ENCODE measurements at places on chromosomes 16 and 17. TPM values are rescaled to one million over a fixed set of nuclear protein-coding genes. Genes with fewer than 3 reads are reported as not detected.

- H3K27me3 ChIP-seq, result peaks cover 8% of the 10 kb centered on the region
- H3K4me1 ChIP-seq, result no peaks in the 10 kb centered on the region
These were observed 9.3 kb downstream of the CTRB2 start for GRCh38 chr16:75197522-75198134.

DNA sequence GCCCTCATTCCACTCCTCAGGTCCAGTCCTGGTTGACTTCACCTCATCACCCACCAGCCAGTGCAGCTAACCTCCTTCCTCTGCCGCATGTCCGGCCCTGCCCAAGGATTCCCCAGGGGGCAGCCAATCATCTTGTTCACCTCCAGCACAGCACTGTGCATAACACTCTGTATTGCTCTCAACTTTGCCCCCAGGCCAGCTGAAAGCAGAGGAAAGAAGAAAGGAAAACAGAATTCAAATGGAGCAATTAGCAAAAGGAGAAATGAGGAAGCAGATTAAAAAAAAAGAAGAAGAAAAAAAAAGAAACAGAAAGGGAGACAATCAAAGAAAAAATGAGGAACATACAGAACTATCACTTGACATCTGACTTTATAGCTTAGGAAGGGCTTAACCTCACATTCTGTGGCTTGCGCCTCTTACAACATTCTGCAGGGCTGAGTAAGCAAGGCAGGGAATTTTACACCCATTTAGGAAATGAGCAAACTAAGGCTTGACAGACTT, 26.1 kb downstream of the GAS7 start:
- H3K4me1 ChIP-seq, result peaks cover 20% of the 10 kb centered on the region
- no peaks in the 10 kb centered on the region for H3K36me3 ChIP-seq
- peak overlapping the region; percentile 61 for H3K27ac ChIP-seq
- no peaks in the 10 kb centered on the region for H3K27me3 ChIP-seq
- H3K4me3 ChIP-seq, result no peak overlapping the region
- DNase-seq, result no peak

- H3K4me1 ChIP-seq, result peaks cover 12% of the 10 kb centered on the region
- no peak overlapping the region for H3K27ac ChIP-seq
- DNase-seq, result no peak
- H3K27me3 ChIP-seq, result no peaks in the 10 kb centered on the region
- H3K36me3 ChIP-seq, result no peaks in the 10 kb centered on the region
- no peak overlapping the region for H3K4me3 ChIP-seq
These were observed 123.6 kb downstream of the MRTFB start for GRCh38 chr16:14194721-14195120.

GRCh38 chr16:25089351-25089750, 22.2 kb upstream of the LCMT1 start:
- H3K4me1 ChIP-seq, result no peaks in the 10 kb centered on the region
- no peak for DNase-seq
- no peak overlapping the region for H3K4me3 ChIP-seq
- H3K36me3 ChIP-seq, result no peaks in the 10 kb centered on the region
- no peaks in the 10 kb centered on the region for H3K27me3 ChIP-seq

GRCh38 chr16:67539271-67539670, 10.6 kb downstream of the RIPOR1 start:
- DNase-seq, result no peak
- peaks cover 49% of the 10 kb centered on the region for H3K36me3 ChIP-seq
- H3K4me3 ChIP-seq, result no peak overlapping the region
- H3K27ac ChIP-seq, result no peak overlapping the region
- H3K4me1 ChIP-seq, result peaks cover 12% of the 10 kb centered on the region

The CSH1 gene
- polyA plus RNA-seq, result not detected

DNA sequence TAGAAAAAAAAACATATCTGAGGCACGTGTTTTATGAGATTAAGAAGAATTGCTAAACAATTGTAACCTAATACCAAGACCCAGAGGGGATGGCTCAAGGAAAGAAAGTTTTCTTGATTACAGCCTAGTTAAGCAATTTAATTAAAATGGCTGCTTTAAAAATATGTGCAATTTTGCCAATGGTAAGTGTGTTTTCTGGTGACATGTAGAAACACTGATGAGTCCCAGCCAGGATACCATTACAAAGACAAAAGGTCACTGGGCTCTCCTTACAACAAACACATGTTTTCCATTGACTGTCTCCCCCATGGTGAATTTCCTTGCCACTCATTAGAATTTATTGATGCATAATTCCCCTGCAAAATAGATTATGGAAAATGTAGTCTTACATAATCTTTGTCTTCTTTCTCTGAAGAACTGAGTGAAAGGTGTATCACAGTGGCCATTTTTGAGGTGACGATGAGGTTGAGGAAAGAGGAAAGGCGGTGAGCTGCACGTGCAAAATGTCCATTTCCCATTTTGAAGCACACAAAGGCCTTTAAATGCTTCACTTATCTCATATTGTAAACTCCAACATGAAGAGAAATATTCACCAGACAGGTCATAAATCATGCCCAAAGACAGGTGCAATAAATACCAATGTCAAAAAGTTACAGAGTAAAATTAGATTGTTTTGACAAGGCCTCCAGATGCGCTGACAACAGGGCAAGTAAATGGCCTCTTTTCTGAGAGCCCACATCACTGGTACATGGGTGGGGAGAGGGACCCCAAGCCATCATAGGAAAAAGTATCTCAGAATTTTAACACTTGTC, 696.9 kb downstream of the KCNJ2 start:
- H3K36me3 ChIP-seq, result no peaks in the 10 kb centered on the region
- H3K4me3 ChIP-seq, result no peak overlapping the region
- H3K4me1 ChIP-seq, result no peaks in the 10 kb centered on the region
- no peak for DNase-seq
- H3K27me3 ChIP-seq, result no peaks in the 10 kb centered on the region

The CLTC gene
- polyA plus RNA-seq, result 40.2 TPM

- peaks cover 5% of the 10 kb centered on the region for H3K27me3 ChIP-seq
- no peak for DNase-seq
- H3K4me1 ChIP-seq, result no peaks in the 10 kb centered on the region
- no peak overlapping the region for H3K4me3 ChIP-seq
- no peaks in the 10 kb centered on the region for H3K36me3 ChIP-seq
These were observed 58.7 kb downstream of the HSD17B2 start for GRCh38 chr16:82093666-82094300.

GRCh38 chr17:38704606-38705522, at the start of gene MLLT6:
Gene MLLT6, plus strand, starts transcription at chr17:38705273. Its CDS starts 360 bp downstream, at chr17:38705633.
- peak within 1 kb of the TSS; percentile 99 for H3K27ac ChIP-seq
- no peaks in the 10 kb centered on the region for H3K27me3 ChIP-seq
- H3K4me3 ChIP-seq, result peak within 1 kb of the TSS; percentile 65
- peak; percentile 82 for DNase-seq
- H3K36me3 ChIP-seq, result no peaks in the 10 kb centered on the region

GRCh38 chr17:80980397-80981061, 11.1 kb upstream of the CHMP6 start:
- no peaks in the 10 kb centered on the region for H3K27me3 ChIP-seq
- H3K27ac ChIP-seq, result no peak overlapping the region
- no peak for DNase-seq
- H3K4me3 ChIP-seq, result no peak overlapping the region
- no peaks in the 10 kb centered on the region for H3K36me3 ChIP-seq
- peaks cover 8% of the 10 kb centered on the region for H3K4me1 ChIP-seq

GRCh38 chr17:79819534-79820276, 19.5 kb downstream of the CBX4 start:
- DNase-seq, result no peak
- no peak overlapping the region for H3K4me3 ChIP-seq
- H3K27ac ChIP-seq, result no peak overlapping the region
- H3K4me1 ChIP-seq, result peaks cover 8% of the 10 kb centered on the region
- no peaks in the 10 kb centered on the region for H3K36me3 ChIP-seq
- peaks cover 22% of the 10 kb centered on the region for H3K27me3 ChIP-seq

DNA sequence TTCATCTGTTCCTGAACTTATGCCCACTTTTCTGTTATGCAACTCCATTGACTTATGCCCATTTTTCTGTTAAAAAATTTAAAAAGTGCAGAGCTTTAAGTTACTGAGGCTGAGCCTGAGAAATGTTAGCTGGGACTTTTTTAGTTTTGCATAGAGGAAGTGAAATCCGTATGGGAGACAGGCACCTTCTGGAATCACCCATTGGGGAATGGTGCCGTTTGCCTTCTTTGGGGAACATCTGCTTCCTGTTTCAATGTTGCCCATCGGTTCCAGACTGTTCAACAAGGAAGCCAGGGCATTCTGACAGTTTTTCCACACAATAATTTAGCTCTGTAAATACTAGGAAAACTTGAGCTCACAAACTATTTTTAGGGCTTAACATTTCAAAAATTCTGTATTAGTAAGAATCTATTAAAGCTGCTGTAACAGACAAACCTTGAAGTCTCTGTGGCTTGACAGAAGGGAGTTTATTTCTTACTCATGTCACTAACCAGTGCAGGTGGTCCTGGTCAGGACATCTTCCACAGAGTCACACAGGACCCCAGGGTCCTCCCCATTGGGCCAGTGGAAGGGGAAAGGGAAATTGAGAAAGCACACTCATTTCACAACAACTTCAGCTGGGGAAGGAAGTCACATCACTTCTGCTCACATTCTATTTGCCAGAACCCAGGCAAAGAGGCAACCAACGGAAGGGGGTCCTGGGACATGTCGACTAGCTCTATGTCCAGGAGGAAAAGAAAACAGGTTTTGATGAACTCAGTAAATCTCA, 17.2 kb downstream of the PRKCB start:
- no peaks in the 10 kb centered on the region for H3K4me1 ChIP-seq
- no peaks in the 10 kb centered on the region for H3K27me3 ChIP-seq
- H3K27ac ChIP-seq, result no peak overlapping the region

The ASPA gene
- polyA plus RNA-seq, result 5.5 TPM

DNA sequence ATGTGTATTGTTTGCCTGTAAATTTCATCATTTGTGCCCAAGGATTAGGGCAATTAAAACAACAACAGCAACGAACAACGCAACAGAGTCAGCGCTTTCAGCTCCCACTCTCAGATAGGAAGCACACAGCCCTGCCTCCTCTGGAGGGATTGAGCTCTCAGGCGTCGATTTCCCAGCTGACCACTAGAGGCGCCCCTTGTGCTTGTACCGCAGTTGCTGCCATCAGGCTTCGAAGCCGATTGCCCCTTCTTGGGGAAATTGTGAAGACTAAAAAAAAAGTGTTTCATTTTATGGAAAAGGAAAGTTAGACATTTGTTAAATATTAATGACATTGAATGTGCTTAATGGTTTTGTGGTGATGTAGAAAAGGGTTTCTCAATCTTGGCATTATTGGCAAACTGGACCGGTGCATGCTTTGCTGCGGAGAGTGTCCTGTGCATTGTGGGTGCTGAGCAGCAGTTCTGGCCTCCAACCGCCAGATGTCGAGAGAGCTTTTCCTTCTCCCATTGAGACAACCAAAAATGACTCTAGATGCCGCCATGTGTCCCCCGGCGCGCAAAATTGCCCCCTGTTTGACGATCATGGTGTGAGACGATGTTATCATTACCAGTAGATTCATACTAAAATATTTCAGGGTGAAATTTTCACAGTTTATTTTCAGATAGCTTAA, 650.4 kb upstream of the RBFOX1 start:
- no peaks in the 10 kb centered on the region for H3K27me3 ChIP-seq
- H3K27ac ChIP-seq, result no peak overlapping the region
- H3K4me3 ChIP-seq, result no peak overlapping the region
- no peaks in the 10 kb centered on the region for H3K4me1 ChIP-seq
- peak; percentile 24 for DNase-seq
- no peaks in the 10 kb centered on the region for H3K36me3 ChIP-seq

GRCh38 chr16:23902748-23903414, 67.1 kb downstream of the PRKCB start:
- no peak overlapping the region for H3K27ac ChIP-seq
- H3K4me3 ChIP-seq, result no peak overlapping the region
- no peak for DNase-seq

The ZNF23 gene
- polyA plus RNA-seq, result 16.6 TPM

All from adrenal gland (tissue), 19 donors.